Psoas muscle (tissue), 8 donors: ENCODE measurements at places on chromosomes 7 and 10. TPM values are rescaled to one million over a fixed set of nuclear protein-coding genes. Genes with fewer than 3 reads are reported as not detected.

- no peak for DNase-seq
These were observed 28.8 kb downstream of the TSPAN15 start for GRCh38 chr10:69480068-69480412.

DNA sequence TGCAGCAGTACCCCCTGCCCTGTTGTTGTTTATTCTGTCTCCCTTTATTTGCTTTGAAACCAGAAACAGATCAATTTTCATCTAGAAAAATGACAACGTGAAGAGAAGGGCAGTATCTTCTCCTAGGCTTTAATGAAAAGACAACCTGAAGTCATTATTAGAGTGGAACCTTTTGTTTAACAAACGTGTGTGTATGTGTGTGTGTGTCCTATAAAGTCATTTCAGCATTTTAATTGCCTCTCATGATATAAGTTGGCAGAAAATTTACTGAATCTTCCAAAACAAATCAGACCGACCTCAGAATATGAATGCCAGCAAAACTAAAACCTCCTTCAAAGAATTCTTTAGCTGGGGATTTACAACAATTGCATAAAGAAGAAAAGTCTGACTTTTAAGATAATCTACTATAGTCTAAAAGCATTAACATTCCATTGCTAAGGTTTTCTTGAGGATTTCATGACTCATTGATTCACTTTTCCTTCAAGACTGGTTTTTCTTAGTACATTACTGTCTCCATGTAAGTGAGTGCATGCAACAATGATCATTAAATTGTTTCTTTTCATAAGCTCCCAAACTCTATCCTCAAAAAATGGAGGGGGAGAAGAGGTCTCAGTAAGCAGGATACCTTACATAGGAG lies 3.2 kb downstream of the GLI3 start:
- DNase-seq: no peak

DNA sequence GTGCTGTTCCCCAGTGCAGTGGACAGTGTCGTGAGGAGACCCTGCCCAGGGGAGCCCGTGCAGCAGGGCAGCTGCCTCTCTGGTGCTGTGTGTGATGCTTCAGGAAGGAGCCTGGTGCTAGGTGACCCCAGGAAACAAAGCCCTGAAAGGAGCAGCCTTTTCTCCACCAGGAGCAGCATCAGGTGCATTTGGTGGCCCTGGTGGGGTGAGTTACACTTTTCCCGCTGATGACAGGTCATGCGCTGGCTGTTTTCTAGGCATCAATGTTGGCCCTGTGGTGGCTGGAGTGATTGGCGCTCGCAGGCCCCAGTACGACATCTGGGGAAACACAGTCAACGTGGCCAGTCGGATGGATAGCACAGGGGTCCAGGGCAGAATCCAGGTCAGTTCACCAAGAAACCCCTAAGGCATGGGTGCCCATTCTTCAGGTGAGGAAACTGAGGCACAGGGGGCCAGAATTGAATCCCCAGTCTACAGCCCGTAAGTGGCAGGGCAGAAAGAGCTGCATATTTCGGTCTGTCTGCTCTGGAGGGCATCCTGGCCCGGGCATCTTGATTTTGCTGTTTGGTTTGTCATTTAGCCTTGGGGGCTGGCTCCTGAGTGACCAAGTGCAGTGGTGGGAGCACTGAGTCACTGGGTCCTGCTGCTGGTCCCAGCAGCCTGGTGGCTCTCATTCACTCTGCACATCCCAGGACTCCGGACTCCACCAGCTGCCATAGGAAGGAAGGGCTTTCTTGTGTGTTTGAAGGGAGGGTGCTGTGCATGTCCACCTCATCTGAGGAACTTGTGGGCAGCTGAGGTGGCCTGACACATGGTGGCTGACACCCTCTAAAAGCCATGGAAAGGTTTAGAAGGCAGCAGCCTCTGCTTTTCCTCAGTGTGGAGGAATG lies 136.3 kb downstream of the ADCY1 start:
- no peak for DNase-seq

DNA sequence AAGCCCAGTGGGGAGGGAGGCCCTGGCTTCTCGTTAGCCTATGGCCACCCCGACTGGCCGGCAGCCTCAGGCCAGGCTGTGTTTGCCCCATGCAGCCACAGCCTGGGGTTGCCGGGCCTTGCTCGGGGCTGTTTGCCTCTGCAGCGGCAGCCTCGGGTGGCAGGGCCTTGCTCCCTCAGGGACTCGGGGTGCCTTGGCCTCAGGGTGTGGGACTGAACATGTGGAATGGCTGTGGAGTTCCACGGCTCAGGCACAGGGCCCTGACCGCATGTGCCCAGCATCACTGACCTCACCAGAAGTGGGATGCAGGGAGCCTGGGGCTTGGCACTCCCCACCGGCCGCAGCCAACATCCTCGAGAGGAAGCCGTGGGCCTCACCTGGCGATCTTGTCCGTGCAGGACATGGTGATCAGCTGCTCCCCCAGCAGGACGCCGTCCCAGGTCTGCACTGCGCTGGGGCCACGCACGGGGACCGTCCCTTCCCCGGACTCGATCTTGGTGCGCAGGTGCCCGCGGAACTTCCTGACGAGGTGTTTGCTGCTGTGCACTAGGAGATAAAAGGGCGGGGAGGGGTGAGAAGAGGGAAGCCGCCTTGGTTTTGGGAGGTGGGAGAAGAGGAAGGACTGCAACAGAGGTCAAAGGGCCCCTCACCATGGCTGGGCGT lies 160.5 kb downstream of the WDR37 start:
- no peak for DNase-seq

- no peak for DNase-seq
These were observed 99.3 kb upstream of the DDC start for GRCh38 chr7:50664461-50664922.

DNA sequence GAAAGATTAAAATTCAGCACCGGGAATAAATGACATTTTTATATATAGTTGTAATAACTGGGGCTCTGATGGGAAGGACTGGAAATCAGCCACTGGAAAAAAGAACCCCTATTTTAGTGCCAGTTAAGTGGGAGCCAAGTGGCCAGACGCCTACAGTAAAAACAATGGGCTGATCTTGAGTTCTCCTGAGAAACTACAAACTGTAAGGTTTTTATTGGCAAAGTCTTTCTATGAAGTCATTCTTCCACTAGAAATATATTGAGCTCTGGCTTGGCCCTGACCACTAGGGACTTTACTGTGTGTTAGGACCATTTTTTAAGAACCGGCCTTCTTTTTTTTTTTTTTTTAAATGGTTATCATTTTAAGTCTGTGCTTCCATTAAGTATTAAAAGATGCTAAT lies 79.6 kb downstream of the ZNF22 start:
- no peak for DNase-seq

DNA sequence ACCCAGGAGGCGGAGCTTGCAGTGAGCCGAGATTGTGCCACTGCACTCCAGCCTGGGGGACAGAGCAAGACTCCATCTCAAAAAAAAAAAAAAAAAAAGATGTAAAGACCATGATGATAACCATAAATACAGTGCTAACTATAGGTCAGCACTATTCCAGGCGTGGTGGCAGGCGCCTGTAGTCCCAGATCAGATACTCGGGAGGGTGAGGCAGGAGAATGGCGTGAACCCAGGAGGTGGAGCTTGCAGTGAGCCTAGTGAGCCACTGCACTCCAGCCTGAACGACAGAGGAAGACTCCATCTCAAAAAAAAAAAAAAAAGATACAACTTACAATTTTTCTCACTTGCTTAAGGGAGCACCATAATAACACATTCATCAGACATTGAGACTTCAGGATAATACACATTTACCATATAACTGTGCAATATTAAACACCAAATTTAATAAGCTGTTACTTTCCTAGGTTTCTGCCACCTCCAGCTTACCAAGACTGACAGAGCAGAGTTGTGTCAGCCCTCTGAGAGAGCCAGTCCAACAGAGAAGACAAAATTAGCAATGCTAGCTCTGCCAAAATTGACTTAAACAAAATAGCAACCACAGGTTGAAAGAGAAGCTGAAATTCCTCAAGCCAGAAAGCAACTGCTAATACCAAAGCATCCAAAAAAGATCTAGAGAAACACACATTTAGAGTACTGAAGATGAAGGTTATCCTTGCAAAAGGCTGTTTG lies 8.2 kb downstream of the DNA2 start:
- no peak for DNase-seq

DNA sequence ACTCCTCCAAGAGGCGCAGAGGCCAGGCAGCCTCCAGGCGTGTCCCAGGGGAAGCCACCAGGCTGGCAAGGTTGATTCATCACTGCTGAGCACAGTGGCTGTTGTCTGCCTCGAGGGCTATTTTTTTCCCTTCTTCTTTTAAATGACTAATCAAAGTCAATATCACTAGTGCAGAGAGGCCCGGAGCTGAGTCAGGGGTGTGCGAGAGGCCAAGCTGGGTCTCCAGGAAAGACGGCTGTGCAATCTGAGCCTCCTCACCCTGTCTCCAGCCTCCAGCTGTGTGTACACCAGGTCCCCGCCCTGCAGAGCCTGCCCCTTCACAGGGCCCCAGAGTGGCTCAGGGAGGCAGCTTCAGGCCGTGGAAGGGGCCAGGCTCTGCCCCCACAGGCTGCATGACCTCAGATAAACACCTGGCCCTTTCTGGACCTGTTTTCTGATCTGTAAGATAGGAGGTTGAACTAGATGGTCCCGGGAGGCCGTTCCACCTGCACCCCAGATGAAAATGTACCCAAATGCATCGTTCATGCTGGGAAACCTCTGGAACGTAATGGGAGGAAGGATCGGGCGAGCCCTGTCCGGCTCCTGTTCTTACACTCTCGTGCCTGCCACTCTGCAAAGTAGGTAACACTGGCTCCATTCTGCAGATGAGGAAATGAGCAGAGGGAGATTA lies 3.7 kb downstream of the STX1A start:
- no peak for DNase-seq

- DNase-seq: no peak
These were observed 51.0 kb downstream of the SLC13A1 start for GRCh38 chr7:123148813-123149212.

DNA sequence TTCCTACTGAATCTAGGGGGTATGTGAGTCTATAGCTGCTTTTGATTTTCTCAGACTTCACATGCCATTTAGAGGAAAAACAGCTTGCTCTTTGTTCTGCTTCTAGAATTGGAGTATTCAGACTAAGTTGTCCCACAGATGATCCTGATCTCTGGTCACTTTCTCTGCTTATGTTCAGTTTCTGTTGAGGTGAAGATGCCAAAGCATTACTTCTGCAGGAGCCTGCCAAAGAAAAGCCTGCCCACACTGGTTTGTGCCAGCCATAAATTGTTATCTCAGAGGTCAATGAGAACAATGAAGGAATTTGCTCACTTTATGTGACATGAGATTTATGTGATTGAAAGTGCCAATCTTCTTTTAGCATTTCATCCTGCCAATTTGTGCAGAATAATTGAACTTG lies 163.6 kb downstream of the CDK14 start:
- no peak for DNase-seq

DNA sequence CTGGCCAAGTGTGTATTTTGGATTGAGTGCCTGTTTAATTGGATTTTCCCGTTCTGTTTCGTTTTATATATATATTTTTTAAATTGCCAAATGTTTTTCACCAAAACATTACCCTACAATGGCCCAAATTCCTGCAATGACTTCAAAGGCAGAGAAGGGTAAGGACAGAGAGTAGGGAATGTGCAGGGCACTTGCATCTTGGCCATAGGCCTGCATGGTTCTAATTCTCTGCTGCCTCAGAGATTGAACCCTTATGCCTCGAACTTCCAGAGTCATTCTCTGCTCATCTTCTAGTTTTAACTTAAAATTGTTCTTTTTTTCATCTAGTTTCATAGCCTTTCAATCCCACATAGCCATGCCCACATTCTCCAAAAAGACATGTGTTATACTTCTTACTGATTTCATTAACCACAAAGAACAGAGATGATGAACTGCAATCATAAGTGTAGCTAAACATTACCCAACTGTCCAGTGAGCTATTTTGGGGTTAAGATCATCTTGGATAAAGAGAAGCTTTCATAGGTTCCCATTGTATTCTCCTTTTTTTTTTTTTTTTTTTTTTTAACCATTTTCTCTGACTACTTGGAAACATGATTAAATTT lies 177.6 kb downstream of the PLXDC2 start:
- no peak for DNase-seq

DNA sequence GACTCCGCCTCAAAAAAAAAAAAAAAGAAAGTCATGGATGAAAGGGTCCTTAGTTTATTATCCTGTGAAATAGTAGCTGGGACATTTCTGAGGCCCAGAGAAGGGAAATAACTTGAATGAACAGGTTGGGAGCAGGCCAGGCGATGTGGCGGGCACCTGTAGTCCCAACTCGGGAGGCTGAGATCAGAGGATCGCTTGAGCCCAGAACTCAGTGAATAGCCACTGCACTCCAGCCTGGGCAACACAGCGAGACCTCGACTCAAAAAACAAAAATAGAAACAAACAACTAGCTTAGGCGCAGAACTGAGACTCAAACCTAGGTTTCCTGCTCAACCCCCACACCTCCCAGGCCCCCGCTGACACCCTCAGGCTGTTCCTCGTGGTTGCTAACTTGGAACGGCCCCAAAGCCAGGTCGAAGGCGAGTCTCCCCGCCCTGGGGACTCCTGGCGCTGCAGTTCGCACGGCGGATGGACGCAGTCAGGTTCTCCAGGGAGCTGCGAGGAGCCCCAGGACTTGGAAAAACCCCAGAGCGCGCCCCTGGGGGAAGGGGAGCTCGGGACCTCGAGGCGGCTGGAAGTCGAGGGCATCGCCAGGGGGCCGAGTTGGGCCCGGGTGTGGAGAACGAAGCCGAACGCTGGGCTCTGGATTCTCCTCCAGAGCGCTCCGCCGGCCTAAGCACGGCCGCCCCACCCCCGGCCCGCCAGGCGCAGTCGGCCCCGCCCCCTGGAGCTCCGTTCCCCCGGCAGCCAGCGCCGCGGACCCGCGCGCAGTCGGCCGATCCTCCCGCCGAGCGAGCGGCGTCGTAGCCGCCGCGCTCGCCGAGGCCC lies at the start of gene STOX1:
Gene STOX1 (plus strand): TSS at position 768 of the 828 bp plus-strand sequence. CDS start 93 bp downstream, outside the sequence.
- peak; percentile 68 for DNase-seq

GRCh38 chr7:122064971-122065370 lies 79.1 kb downstream of the AASS start:
- DNase-seq: no peak

GRCh38 chr10:61830846-61831273 lies 70.6 kb upstream of the ARID5B start:
- DNase-seq: no peak

DNA sequence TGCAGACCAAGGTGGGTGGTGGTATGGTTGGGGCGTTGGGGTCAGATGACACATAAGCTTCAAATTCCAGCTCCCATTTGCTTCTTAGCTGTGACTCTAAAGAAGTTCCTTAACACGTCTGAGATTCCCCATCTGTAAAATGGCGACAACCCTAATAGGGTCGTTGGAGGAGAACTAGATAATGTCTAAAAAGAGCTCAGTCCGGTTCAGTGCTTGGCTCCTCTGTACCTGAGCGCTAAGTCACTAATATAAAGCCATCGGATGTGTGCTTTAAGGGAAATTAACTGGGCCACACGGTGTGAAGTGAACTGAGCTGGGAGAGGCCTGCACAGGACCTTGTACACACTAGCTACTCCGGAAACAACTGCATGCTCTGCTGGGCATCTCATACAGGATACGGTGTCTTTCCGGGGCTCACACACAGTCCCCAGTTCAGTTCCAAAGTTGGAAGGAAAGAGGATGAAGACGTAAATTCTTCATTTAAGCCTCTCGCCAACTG lies 476 bp upstream of the ZFYVE27 start:
- DNase-seq: no peak

Gene METTL27
- total RNA-seq: 0.24 TPM

Gene EVX1
- not detected for total RNA-seq

Gene CFAP70
- total RNA-seq: 0.47 TPM

Gene FIGNL1
- total RNA-seq: 9.5 TPM

Gene CYP2C8
- not detected for total RNA-seq

Gene ZNF487
- total RNA-seq: 1.7 TPM

Gene GBX1
- total RNA-seq: 0.91 TPM

Gene VWA2
- not detected for total RNA-seq

Gene GIMAP8
- total RNA-seq: 11.9 TPM

Gene SLC16A9
- 2.5 TPM for total RNA-seq

Gene AGBL3
- total RNA-seq: 2.7 TPM

Gene SH2B2
- total RNA-seq: 36.3 TPM

Gene GIMAP7
- total RNA-seq: 10.7 TPM
